ENCODE measurements at places on chromosomes 6 and 20.

GRCh38 chr20:10330071-10330470 is 104.0 kb downstream of the MKKS start:
- no peak for DNase-seq

DNA sequence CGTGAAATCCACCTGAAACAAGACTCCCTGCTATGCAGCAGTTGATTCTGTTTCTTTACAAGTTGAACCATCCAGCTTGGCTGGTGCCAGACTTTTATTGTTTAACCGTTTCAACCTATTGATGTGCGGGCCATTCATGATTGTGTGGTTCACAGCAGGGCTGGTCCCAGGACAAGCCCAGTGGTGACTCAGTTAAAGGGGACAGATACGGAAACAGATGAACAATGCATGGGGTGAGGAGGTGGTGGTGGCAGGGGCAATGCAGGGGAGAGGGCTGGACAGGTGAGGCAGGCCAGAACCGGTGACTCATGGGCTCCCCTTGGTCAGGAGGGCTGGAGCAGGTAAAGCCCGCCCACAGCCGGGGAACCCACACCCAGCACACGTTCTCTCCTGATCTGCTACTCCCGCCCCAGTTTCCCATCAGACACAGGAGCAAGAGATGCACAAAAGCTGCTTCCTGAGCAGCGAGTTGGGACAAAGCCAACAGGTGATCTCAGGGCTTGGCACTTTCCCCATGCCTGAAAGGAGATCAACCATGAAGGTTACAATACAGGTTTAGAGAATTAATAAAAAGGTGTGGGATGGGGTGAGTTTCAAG is 232.2 kb downstream of the LY86 start:
- DNase-seq = no peak

GRCh38 chr6:125300992-125301434 is 754 bp downstream of the HDDC2 start:
- DNase-seq = no peak

DNA sequence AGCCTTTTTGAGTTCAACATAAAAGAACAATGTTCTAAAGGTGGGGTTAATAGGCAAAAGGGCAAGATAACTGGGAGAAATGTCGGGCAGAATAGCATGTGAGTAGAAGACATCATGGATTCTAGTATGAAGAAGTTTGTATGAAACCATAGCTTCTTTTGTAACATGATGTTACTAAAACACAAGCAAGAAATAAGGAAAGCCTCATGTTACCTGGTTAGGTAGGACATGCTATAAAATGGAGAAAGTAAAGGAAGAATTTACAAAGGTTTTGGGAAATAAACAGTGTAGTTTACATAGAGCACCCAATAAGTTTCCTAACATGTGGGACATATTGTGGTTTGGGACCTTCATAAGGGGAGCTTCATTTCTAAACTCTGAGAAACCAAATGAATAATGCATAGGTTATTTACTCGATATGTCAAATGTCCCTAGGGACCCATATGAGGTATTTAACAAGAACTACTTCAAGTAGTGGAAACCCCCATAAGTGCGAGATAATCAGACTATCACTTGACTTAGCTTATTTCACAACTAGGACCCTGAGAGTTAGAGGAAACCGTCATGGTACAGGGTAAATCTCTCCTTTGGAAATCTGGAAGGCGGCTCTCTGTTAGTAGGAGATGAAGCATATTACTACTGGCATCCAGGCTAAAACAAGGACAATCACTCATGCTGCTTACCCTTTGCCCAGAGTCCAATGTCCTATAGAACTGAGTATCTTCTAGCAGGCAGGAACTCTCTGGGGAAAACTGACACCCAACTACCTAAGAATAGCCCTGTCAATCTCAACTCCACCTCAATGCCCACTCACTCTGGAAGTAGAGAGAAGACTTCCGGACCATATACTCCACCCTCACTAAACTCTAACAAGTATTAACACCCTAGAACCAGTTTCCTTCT is 57.5 kb downstream of the ILRUN start:
- DNase-seq = no peak

DNA sequence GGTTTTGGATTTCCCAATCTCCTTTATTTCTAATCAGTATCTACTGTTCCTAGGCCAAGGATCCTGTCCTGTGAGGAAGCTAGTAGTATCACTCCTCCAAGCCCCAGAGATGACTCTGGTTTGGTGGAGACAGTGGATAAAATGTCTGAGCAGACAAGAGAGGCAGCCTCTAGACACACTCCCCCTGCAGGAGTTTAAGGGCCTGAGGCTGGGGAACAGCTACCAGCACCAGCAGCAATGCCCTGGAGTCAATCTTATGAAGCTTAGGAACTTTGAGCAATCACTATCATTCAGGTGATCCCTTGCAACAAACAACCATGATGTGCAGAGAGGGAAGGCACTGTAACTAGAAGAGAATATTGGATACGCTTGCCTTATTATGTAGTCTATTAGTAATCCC is 384.7 kb upstream of the ID4 start:
- DNase-seq = no peak

GRCh38 chr6:157461000-157461915 is 80.3 kb downstream of the ZDHHC14 start:
- DNase-seq = no peak

DNA sequence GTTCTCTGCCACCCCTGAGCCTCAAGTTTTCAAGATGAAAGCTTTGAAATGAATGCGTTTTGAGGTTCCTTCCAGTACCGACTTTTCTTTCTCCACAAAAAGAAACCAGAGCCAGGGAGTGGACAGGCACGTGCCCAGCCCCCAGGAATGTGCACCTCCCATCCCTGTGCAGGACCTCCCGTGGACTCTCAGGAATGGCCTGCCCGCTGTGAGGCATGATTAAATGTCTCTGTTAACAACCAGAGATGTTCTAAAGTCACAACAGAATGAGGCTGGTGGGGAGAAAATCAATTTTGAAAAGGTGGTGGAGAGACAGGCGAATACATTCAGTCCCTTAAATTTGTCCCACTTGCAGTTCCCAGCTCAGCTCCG is 1.5 kb downstream of the TGM3 start:
- no peak for DNase-seq

GRCh38 chr6:90194371-90194841 is 102.2 kb downstream of the BACH2 start:
- DNase-seq = no peak

- DNase-seq = no peak
These were observed 64.9 kb downstream of the DLL1 start for GRCh38 chr6:170225852-170226417.

DNA sequence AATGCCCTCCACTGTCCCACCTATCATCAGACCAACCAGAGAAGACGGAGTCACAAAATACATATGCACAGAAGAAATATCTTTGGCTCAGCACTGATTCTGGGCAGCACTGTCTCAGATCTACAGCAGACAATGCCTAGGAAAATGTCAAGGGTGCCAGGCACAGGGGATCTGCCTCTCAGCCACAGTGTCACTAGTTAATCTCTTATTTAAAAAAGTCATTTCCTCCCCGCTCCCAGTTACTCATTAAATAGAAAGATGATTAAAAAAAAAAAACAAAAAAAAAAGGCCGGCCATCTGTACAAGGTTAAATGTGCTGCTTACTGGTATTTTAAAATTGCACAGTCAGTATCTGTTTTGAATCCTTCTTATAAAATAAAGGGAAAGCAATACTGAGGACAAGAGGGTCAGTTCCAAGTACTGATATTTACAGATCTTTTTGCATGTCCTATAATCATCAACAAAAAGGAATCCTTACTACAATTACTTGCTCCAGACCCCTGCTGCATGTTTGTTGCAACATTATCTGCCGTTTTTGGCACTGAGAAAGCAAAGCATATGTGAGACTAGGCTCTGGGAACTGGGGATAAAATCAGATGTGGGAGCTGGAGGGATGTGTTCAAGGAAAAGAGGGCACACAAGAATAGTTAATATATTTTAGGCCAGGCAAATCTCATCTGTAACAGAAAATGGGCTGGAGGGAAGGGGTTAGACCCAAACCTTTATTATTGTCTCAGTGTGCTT is 299.3 kb downstream of the KIF16B start:
- DNase-seq = no peak
